ENCODE measurements at places on chromosomes 1 and 21.

DNA sequence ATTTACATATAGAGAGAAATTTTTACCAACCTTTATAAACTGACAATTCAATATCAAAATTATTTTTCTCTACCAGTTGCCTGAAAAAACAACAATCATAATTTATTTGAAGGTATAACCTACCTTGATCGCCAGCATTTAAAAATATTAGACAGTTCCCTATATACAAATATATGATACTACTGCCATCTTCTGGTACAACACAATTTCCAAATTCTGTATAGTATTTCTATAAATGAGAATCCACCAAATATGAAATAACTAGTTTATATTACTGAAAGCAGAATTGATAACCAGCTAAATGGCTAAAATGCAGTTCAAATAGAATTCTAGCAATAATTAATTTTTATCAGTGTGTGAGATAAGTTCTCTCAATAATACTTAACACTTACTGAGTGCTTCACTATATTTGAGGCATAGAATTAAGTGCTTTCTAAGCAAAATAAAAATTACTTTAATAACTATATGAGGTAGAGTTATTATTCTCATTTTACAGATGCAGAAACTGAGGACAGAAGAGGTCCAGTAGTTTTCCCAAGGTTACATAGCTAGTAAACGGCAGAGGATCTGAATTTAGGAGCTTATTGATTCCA lies 75.6 kb downstream of the PIGK start:
- no peak for DNase-seq

- DNase-seq, result no peak
Observed at GRCh38 chr1:47104816-47105215, 32.4 kb upstream of the CYP4A22 start.

GRCh38 chr1:37817481-37817880 lies 9.5 kb upstream of the YRDC start:
- DNase-seq, result no peak

GRCh38 chr1:3674100-3675094 lies 22.1 kb downstream of the TP73 start:
- no peak for DNase-seq

GRCh38 chr1:27394925-27395324 lies 2.5 kb downstream of the GPR3 start:
- DNase-seq, result no peak

DNA sequence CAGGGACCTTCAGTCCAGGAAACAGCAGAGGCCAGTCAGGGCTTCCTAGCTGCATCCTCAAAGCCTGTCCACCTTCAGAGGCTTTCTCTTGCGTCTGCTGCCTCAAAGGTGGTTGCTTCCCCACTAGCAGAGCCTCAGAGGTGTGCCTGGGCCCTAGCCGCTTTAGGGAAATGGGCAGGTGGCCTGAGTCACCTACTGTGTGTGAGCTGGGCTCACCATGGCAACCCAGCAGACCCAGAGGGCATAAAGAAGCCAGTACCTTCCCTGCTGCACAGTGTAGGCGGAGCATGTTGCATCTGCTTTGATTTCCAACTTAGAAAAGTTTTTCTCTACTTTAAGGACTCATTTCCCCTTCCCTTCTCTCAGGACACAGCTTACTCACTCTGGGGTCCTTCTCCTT lies 12.5 kb downstream of the SLC9A1 start:
- DNase-seq, result no peak

- DNase-seq, result no peak
Observed at GRCh38 chr21:33403786-33404585, 773 bp downstream of the IFNGR2 start.

- DNase-seq, result no peak
Observed at GRCh38 chr1:107004421-107004820, 52.1 kb upstream of the PRMT6 start.

All from stimulated activated CD4-positive, alpha-beta T cell treated with anti-CD3 and anti-CD28 coated beads, Interleukin-15, amount 100 ng/mL, for 1 hour (primary cell).